ENCODE measurements at places on chromosomes 3 and 15.

GRCh38 chr3:42537350-42537749 is 34.9 kb downstream of the VIPR1 start:
- no peak for DNase-seq

DNA sequence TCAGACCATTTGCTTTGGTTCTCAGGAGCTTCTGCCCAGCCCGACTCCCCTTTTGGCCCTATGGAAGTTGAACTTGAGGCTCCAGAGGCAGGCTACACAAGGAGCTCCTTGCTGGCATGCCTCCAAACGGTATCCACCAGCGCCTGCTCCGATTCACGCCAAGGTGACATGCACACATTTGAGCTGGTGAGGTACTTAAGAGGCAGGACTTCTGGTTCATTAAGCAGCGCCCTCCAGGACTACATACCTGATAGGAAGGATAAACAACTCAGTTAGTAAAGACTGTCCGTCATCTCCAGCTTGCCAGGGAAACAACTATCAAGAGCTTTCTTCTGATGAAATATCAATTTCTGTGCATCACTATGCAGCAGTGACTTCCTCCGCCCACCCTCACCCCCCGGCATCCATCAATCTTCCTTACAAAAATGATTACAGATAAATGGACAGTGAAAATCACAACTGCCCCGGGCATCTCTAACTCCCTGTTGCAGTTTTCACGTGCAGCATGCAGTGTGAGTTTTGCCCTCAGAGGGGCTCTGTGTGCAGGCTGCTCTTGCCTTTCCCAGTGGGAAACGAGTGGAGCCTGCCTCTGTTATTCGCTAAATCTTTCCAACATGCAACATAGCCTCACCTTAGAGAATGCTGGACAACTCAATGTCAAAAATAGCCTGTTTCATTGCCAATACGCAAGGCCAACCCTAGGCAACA is 122.9 kb downstream of the ARRDC4 start:
- no peak for DNase-seq

DNA sequence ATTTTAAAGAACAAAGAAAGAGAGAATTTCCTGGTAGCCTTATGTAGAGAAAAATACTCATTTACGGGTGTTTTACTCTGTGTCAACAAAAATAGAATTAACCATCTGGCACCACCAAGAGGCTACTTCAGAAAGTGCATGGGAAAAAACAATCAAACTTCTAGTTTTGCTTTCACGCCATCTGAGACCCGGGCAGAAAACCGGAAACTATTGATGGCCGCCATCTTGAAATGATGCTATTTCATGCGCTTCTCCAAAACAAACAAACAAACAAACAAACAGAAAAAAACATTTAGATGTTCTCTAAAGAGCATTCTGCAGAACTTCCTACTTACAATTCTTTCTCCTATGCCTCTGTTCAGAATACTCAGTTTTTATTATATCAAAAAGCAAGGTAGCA is 49.4 kb upstream of the SYNPR start:
- peak; percentile 33 for DNase-seq

- peak; percentile 64 for DNase-seq
Observed at GRCh38 chr15:100663086-100663914, 60.9 kb downstream of the ASB7 start.

GRCh38 chr3:108090049-108090700 is 656 bp downstream of the CD47 start:
- DNase-seq: no peak

GRCh38 chr3:134419214-134419959 is 45.1 kb upstream of the AMOTL2 start:
- DNase-seq: no peak

DNA sequence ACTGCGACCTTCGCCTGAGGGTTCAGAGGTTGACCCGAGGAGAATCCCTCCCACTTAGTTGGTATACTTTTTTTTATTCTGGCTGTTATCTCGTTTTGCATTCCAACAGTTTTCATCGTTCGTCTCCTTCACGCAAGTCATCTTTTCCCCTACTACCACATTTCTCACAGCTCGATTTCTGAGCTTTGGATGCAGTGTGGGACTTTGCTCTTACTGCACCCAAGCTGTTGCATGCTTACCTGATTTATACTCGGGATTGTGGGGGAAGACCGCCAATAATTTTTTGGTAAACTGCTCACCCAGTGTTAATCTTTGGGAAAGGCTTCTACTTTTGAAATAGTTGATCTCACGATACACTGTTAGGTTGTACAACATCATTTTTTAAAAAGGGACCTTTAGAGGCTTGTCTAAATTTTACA is 702 bp downstream of the TBC1D23 start:
- DNase-seq: no peak

DNA sequence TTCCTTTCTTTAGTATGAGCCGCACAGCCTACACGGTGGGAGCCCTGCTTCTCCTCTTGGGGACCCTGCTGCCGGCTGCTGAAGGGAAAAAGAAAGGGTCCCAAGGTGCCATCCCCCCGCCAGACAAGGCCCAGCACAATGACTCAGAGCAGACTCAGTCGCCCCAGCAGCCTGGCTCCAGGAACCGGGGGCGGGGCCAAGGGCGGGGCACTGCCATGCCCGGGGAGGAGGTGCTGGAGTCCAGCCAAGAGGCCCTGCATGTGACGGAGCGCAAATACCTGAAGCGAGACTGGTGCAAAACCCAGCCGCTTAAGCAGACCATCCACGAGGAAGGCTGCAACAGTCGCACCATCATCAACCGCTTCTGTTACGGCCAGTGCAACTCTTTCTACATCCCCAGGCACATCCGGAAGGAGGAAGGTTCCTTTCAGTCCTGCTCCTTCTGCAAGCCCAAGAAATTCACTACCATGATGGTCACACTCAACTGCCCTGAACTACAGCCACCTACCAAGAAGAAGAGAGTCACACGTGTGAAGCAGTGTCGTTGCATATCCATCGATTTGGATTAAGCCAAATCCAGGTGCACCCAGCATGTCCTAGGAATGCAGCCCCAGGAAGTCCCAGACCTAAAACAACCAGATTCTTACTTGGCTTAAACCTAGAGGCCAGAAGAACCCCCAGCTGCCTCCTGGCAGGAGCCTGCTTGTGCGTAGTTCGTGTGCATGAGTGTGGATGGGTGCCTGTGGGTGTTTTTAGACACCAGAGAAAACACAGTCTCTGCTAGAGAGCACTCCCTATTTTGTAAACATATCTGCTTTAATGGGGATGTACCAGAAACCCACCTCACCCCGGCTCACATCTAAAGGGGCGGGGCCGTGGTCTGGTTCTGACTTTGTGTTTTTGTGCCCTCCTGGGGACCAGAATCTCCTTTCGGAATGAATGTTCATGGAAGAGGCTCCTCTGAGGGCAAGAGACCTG is 13.2 kb downstream of the GREM1 start:
- DNase-seq: no peak

- no peak for DNase-seq
Observed at GRCh38 chr3:81502236-81502635, 259.2 kb downstream of the GBE1 start.

DNA sequence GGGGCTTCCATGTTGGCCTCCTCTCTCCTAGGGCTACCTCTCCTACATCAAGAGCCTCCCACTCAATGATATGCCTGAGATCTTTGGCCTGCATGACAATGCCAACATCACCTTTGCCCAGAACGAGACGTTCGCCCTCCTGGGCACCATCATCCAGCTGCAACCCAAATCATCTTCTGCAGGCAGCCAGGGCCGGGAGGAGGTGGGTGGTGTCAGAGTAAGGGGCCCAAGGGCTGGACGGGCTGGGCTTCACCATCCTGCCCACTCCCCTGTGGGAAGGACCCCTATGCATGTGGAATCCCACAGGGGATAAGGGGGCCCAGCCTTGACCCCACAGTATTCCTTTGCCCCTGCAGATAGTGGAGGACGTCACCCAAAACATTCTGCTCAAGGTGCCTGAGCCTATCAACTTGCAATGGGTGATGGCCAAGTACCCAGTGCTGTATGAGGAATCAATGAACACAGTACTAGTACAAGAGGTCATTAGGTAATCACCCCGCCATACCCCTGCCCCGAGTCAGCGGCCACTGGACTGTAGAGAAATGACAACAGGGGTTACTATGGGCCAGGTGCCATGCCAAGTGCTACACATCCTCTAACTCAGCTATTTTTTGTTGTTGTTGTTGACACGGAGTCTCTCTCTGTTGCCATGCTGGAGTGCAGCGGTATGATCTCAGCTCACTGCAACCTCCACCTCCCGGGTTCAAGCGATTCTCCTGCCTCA is 47.1 kb downstream of the SEMA3G start:
- no peak for DNase-seq

- DNase-seq: no peak
Observed at GRCh38 chr3:188769831-188770230, 401.9 kb upstream of the TPRG1 start.

DNA sequence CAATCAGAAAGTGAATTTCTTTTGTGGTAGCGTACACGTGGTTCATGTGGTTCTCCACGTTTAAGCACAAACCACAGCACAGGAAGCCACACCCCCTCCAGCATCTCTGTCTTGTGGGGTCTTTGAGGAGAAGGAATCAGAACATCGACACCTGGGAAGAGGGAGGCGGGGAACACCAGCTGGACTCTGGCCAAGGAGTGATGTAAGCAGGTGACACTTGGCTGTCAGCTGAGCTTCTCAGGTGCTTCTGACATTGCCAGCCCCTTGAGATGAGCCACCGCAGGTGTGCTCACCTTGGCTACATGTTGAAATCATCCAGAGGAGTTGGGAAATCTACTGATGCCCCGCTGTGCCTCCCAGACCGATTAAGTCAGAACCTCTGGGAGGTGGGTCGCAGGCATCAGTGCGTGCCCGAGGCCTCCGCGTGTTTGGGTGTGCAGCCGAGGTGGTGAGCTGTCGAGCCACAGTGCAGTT is 85.0 kb downstream of the FAM81A start:
- no peak for DNase-seq

GRCh38 chr3:124691599-124691998 is 38.7 kb upstream of the UMPS start:
- peak; percentile 30 for DNase-seq

- no peak for DNase-seq
Observed at GRCh38 chr3:25007974-25008658, 419.9 kb upstream of the RARB start.

All from SK-N-SH (cell line).